Adipocyte (in vitro differentiated cells): ENCODE measurements at places on chromosomes 12 and 14.

- DNase-seq = no peak
These were observed 85.0 kb downstream of the LGR5 start for GRCh38 chr12:71524626-71525025.

- DNase-seq = no peak
These were observed 28.2 kb upstream of the SNAPC1 start for GRCh38 chr14:61733972-61734371.

- DNase-seq = peak; percentile 44
These were observed 89.2 kb downstream of the NTS start for GRCh38 chr12:85963326-85963725.

GRCh38 chr12:76533331-76533730, 26.2 kb downstream of the OSBPL8 start:
- no peak for DNase-seq

DNA sequence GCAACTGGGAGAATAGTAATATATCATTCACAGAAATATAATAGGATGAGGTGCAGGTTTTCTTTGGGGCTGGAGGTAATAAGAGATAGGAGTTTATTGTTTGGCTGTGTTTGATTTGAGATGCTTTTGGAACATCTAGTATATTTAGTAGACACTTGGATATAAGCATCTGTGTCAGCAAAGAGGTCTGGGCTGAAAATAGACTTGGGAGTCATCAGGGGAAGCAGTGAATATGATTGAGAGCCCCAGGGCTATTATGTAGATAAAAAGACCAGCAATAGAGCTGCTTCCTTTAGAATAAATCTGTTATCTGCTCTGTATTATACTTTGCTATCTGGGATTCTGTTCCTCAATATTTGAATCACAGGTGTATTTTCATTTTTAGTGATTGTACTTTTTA, 36.6 kb downstream of the SPATA7 start:
- no peak for DNase-seq

DNA sequence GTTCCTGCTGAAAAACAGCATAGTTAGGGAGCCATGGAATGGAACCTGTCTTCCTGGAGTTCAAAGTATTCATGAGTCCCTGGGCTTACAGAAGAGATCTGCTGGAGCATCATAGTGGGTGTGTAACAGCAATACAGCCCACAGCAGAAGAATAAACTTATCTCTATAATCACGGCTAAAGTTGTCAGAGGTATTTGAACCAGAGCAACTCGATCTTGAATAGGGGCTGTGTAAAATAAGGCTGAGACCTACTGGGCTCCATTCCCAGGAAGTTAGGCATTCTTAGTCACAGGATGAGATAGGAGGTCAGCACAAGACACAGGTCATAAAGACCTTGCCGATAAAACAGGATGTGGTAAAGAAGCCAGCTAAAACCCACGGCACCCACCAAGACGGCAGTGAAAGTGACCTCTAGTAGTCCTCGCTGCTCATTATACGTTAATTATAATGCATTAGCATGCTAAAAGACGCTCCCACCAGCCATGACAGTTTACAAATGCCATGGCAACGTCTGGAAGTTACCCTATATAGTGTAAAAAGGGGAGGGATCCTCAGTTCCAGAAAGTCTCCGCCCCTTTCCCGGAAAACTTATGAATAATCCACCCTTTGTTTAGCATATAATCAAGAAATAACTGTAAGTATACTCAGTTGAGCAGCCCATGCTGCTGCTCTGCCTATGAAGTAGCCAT, 223.4 kb downstream of the PCNX1 start:
- DNase-seq = no peak

- DNase-seq = no peak
These were observed 1052.4 kb downstream of the BCL11B start for GRCh38 chr14:98219638-98220037.

GRCh38 chr14:103155010-103155409, 31.7 kb downstream of the TNFAIP2 start:
- peak; percentile 24 for DNase-seq

DNA sequence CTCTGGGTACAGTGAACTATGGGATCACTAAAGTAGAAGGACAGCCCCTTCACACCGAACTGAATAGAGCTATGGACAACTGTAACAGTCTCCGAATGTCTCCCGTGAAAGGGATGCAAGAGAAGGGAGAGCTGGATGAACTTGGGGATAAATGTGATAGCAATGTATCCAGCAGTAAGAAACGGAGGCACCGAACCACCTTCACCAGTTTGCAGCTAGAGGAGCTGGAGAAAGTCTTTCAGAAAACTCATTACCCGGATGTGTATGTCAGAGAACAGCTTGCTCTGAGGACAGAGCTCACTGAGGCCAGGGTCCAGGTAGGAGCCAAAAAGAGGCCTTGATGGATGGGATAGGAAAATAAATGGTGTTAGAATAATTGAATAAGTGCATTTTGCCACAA, 3.5 kb downstream of the ALX1 start:
- no peak for DNase-seq

DNA sequence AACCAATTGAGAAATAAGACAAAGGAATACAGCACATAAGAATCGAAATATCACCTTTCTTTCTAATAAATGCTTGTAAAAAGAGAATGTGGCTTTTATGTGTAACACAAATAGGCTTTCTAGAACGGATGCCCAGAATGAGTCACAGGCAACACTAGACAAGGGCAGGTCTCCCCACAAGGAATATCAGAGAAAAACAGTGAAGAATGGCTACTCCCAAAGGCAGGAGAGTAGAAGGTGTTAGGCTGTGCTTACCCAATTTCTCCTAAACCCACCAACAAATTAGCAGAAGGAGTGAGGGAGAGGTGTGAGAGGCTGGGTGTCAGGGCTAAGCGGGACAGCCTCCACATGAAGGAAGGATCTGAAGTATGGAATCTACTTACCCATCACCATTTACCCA, 55.2 kb downstream of the GALNT4 start:
- peak; percentile 44 for DNase-seq

DNA sequence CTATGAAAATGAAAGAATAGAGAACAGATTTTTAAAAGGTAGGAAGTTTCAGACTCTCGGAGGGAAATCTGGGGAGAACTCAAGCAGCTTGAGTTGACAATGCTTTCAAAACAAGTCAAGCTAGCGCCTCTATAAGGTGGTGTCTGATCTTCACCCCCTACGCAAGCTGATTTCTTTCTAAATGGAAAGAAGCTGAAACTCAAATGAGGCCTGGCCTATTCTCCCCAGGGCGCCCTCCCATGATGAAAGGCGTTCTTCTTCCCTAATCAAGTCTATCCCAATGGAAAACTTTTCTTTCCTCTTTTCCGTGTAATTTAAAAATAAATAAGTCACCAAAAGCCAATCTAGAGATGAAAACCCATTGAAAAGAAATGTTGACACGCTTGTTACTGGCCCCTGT, 20.6 kb downstream of the PTHLH start:
- DNase-seq = no peak
